Epithelial cell of proximal tubule (primary cell): ENCODE measurements at places on chromosomes 1 and 21.
A peak's percentile ranks its signal among the peaks of the same experiment; 100 is the strongest.

- no peak for DNase-seq
Measured at GRCh38 chr1:163820226-163820625, 498.5 kb downstream of the NUF2 start.

DNA sequence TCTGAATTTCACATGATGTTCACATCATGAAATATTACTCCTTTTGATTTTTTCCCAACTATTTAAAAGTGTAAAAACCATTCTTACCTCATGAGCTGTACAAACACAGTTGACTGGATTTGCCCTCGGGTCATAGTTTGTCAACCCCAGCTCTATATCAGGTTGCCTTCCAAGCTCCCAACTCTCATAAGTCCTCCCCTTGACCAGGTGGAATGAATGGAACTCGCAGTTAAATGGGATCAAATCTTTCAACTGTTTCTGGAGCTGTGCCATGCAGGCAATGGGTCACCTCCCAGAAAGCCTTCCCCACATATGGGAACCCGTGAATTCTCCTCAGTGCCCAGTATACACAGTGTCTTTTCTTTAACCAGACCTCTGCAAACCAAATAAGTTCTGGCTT lies 169.8 kb upstream of the FOXD3 start:
- peak; percentile 4 for DNase-seq

DNA sequence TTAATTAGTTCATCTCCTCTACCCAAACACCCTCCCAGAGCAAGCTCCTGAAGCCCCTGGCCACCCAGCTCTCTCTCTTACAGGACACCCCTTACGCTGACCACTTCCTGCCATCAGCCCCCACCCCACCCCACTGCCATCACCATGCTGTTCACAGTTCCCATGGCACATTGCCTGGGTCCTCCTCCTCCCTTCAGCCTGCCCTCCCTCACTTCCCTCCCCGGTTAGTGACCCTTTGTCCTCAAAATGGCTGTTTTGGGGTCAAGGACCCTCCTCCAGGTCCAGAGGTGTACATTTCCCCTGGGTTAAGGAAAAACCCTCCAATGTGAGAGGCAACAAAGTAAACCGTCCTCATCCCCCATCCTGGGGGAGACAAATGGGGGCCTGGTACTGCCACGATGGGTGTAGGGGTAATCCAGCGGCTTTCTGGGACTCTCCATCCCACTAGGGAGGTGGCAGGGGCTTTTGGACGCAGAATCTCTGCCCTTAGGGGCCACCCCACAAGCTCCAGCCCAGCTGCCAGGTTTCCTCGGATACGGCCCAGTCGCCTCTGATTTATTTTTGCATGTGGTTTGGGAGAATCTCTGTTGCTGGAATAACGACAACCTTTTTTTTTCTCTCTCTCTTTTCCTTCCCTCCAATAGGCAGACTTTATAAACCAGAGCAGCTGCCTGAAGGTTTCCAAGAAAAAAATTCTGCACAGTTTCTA lies 8.5 kb downstream of the CAMK2N1 start:
- DNase-seq = no peak

DNA sequence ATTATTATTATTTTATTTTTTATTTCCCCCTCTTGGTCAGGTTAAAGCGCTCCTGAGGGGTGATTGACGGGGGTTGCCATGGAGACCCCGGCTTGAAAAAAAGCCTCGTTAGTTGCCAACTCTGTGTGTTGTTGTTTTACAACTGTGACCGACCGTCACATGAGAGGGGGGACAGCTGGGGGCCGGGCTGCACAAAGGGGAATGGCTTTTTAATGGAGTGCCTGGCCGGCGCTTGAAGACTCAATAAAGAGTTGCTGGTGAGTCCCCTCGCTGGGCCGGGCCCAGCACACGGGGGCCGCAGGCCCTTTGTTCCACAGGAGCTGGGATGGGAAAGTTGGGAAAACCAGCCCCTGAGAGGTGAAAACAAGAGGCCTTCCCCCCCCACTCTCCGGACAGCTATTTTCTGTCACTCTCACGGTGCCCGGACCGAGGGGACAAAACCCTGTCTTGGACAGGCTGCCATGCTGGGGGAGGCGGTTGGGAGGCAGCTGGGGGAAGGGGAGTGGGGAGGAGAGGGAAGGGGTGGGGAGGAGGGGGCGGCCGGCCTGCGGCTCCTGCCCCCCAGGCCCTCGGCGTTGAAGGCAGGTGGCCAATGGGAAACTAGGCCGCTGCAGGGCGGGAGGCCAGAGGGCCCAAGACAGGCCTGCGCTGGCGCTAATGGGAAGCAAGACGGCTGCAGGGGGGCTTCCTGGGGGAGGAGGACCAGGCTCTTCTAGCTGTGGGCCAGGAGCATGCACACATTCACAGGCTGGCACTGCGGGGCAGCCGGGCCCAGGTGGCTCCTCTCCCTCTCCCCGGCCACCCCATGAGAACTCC lies 67.6 kb downstream of the CASZ1 start:
- DNase-seq = no peak

DNA sequence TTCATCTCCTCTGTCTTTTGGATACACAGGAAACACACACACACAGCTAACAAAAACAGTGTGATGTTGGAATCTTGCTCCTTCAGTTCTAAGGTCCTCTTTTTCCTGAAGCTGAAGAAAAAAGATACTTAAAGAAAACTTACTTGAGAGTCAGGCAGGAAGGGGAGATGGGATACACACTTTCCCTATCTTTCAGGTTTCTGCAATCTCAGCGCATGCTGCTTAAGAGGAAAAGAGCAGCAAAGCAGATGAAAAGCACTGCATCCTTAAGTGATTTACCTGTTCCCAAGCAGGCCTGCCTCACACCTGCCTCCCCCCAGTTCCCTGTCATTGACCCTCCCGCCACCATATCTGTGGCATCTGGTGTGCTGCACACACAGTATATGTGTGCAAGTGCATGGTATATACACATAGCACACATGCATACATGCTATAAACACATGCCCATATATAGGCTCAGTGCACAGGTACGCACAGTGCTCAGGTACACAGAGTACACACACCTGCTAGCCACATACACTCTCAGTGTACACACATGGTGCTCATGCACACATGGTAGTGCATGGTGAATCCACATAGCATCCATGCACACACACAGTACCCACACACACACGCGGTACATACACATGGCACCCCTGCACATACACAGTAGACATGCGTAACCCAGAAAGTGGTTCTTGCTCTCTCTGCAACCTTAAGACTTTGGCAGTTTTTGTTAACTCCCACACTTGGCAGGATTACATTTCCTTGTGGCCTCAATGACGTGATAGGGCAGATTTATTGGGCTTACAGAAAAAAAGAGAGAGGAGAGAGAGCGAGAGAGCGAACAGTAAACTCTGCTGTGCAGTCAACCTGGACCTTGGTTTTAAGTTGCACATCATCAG lies 166.9 kb downstream of the TOMM20 start:
- no peak for DNase-seq

GRCh38 chr1:1550591-1551432 lies 10.4 kb upstream of the TMEM240 start:
- DNase-seq = no peak

GRCh38 chr21:39220150-39220549 lies 36.9 kb upstream of the PSMG1 start:
- no peak for DNase-seq

DNA sequence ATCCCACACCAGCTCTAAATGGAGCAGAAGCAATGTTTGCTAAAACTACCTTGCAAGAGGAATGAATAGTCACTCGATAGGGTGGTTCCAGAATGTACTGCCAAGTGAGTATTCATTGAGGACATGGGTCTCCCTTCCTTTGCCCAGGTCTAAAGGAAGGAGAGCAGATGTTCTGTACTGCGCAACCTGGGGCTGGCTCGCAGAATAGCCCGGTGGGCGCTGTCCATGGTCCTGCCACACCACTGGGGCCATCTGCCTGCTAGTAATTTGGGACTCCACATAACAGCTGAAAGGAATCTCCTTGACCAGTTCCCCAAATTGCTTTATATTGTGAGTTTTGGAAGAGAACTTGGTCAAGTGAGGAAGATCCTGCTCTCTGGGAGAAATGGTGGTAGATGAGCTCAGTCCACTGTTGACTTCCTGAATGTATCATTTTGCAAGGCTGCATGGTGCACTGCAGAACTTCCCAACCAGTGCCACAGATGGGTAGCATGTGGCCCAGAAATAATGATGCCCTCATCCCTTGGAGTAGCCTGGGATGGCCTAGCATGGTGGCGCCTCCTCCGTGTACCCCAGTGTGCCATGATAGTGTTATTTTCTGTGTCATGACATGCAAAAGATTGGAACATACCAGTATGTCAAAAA lies 5.7 kb downstream of the SLC6A17 start:
- no peak for DNase-seq

GRCh38 chr21:45333583-45334121 lies 46.0 kb upstream of the POFUT2 start:
- no peak for DNase-seq

DNA sequence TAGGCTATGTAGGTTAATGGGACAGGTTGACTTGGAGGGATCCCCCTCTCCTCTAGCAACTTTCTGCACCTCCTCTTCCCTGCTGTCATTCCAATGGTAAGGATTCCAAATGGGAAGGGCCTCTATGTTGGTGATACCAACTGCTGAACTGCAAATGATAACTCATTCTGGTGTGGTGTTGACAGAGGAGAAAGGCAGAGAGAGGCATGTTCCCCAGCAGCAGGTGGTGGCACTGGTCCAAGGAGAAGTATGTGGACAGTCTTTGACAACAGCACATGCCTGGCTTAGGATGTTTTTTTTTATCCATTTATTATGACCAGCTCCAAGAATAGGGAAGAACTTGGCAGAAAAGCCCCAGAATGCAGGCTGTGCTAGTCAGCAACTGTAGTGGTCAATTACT lies 19.6 kb upstream of the SPAG17 start:
- no peak for DNase-seq

GRCh38 chr1:39608921-39609320 lies 30.5 kb downstream of the HEYL start:
- no peak for DNase-seq

DNA sequence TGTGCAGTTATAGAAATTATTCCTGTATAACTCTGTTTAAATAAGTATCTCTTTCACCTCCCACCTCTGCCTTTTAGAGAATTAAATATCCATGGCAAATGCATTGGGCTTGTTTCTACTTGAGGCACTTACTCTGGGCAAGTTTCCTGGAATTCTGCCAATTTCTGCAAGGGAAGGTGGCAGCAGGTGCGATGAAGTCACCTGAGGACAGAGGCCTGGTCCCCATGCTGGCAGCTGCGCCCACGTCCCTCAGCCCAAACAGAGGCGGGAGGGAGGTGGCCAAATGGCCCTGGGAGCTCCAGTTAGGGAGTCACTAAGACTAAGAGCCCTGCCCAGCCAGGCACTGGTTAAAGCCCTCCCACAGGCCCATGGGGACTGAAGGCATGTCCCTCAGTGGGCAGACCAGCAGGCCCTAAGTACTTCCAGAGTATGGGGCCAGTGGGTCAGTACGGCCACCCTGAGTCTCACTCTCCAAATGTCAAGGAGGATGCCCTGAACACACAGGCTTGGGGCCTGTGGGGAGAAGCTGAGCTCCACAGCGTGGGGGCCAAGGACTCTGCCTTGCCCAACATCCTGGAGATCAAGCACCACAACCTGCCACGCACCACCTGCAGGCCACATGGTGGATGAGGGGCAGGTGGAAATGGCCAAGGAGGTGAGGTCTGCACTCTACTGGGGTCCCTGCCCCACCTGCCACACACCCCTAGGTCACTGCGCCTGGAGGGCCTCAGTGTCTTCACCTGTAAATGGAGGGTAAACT lies 19.4 kb downstream of the ACOT7 start:
- DNase-seq = no peak

DNA sequence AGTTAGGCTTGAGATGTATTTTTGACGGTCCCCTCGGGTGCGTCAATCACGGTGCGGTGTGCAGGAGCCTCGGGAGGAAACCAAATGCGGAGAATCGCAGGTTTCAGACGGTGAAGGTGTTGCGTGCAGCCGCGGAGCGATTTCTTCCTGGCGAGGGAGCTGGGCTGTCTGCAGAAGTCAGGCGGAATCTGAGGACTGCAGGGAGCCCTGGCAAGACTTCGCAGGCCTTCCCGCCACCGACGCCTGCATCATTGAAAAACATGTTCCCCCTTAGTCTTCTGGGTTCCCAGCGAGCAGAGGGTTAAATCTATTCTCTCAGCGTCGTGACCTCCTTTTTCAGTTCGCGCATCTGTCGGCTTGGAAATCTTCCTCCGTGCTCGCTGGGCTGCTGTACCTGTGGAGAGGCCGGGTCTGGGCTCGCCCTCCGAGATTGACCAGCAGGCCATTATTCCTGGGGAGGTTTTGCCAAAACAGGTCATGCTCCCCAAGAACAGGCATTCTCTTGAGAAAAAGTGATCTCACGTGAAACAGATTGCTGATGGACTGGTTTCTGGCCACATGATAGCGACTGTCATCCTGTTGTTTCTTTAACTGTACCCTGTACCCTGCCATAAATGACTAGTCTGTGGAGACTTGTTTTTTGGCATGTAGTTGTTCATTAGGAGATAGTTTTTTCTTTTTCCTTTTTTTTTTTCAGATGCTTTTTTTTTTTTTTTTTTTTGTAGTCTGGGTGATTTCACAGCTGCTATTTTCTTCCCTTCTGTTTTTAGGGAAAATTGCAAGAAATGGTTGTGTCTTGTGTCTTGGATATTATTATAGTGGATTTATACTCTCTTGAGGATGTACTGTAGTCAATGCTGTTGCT lies 894 bp downstream of the EPB41 start:
- no peak for DNase-seq
